Body of pancreas (tissue), 4 donors: ENCODE measurements at places on chromosomes 1 and 21. TPM values are rescaled to one million over a fixed set of nuclear protein-coding genes. Genes with fewer than 3 reads are reported as not detected.

DNA sequence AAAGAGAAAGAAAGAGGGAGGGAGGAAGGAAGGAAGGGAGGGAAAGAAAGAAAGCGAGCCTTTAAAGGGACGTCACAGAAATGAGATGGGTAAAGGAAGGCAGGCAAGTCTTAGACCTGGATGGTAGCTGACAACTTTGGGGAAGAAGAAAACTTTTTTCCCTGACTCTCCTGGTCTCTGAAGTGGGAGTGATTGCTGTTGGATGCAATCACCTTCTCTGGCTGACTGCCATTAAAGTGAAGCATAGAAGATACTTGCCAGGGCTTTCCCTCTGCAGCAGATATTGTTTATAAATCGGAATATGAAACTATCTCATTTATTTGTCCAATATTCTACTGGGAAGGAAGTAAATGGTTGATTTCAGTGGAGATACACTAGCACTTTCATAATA lies 27.0 kb downstream of the VCAM1 start:
- no peak for DNase-seq

DNA sequence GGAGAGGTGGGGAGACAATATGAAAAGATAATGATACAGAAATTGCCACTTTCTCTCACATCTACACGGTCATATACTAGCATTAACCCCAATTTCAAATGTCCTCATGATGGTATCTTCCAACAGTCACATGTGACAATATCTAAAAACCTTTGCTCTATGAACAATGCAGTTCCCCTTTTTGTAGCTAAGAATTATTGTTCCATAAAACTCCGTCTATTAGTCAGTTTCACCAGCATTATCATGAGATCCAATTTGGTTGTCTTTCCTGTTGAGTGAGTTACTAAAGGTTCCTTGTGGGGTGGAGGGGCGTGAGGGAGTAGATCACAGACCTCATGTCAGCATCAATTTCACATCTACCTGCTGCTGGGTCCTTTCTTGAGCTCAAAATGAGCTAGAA lies 1.7 kb downstream of the TIAM1 start:
- DNase-seq, result no peak

DNA sequence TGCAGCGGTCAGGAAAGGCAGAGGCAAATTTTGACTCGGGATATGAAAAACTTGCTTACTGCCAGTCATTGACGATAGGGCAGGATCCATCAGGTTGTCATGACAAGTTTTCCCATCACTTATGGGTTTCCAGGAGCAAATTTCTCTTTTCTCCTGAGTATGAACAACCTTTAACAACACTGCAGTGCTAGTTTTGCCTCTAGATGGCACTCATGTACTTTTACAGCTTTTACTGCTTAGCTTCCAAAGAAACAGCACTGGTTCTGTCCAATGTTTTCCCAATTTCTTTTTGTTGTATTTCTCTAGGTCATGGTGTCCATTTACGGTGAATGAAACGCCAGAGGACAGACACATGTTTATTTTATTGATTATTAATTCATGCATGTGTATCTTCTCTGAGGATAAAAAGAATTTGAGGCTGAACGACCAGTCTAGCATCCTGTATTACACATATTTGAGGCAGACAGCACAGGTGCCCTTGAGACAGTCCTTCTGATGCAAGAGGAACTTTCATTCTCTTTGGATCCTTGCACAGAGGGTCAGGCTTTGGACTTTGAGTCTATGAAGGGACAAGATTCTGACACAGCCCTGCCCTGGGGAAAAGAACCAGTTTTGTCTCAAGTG lies 112.3 kb upstream of the TRABD2B start:
- peak; percentile 30 for DNase-seq

DNA sequence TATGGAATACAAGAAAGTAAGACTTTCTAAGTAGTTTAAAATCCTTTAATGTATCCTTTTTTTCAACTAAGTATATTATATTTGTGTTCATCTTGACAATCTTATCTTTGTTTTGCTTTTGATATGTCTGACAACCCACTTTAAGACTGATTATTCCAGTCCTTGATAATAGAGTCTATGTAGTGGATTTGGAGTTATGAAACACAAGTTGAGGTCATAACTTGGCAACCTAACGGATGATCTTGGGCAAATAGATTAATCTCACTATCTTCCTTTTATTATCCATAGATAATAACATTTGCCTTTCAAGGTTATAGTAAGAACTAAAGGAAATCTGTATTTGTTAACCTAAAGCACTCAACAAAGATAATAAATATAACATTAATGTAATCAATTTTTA lies 4.8 kb upstream of the GBP2 start:
- DNase-seq, result no peak

DNA sequence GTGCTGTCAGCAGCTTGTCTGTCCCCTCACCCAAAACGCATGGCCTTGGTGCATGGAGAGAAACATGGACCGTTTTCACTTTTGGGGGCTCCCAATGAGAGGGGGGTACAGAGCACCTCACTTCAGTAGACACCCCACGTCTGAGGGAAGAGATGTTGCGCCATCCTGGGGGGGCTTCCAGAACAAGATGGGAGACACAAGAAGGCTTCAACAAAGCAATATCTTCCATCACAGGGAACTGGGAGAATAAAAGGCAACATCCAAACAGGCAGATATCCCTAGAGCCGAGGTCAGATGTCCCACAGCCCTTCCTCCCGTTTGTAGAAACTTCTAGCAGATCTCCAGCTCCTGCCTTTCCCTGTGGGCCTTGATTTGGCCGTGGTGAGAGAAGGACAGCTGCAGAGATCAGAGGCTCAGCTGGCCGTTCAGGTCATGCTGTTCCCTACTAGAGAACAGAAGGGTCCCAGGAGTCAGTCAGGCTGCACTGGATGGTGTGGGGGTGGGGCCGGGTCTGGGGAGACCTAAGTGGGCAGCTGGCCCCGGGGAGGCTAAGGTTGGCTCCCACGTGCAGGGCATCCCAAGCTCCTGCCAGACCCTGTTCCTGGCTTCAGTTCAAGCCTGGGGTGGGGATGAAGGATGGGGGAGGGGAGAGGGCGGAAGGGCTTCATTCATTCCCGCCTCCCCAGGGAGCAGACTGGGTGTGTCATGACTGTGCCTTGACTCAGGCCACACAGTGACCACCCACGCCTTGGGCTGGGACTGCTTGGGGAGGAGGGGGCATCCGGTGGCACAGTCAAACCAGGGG lies 4.4 kb downstream of the PLOD1 start:
- DNase-seq, result peak; percentile 16

DNA sequence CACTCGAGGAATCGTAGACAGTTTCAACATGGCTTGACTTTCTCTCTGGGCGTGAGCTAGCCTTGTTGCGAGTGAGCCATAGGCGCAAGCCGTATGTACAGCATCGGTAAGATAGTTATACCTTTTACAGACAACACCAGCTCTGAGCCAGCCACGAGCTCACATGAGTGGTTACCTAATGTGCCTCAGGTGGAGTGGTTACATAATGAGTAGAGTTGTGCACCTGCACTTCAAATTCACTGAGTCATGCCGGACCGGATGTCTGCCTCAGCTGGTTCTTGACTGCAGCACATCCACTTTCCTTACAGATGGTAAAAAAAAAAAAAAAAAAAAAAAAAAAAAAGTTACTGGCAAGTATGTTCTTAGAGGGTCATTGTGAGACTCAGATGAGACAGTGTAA lies 360.4 kb upstream of the NR5A2 start:
- no peak for DNase-seq

DNA sequence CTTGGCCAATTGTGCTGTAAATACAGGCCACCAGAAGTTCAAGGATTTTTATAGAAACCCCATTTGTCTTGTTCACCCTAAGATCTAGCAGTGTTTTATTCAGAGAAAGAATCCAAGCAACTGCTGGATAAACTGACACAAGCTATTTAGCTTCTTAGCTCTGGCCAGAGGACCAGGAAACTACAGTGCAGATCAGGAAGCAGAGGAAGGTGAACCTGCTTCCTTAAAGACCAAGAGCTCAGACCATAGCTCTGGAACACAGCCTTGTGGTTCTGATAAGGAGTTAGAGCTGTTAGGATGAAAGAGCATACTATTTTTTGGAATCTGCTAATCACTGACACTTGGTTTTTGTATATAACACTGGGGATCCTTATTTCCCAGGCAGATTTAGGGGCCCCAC lies 5.2 kb upstream of the CCDC17 start:
- DNase-seq, result no peak

DNA sequence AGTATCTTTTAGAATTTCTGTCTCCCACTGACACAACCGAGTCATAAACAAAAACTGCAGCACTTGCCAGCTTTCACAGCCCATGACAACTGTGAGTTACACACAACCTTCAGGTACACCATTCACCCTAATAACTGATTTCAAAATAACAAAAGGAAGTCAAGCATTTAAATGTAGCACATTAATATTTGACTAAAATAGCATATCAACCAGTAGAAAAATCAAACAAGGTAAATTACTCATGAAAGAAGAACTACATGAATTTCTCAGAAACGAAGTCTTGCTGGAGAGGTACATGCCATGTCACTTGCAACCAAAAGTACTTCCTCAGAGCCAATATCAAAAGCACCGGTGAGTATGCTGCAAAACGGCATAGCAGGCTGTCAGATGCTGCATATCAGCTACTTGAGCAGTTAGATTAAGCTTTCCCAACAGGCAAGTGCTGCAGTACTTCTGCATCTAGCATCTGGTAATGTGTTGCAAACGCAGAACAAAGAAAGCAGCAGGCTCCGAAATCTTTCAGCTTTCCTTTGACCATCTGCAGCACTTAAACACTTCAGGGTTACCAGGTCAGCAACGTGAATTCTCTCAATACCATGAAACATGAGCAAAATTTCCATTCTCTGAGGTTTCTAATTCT lies 223.2 kb downstream of the SMYD3 start:
- DNase-seq, result no peak

The CA14 gene
- not detected for total RNA-seq

The TNFAIP8L2 gene
- 1.6 TPM for total RNA-seq

The IQCC gene
- total RNA-seq, result 1.8 TPM

The TEDDM1 gene
- not detected for total RNA-seq
